Vagina (tissue), 2 donors: ENCODE measurements at places on chromosomes 2 and 18. TPM values are rescaled to one million over a fixed set of nuclear protein-coding genes. Genes with fewer than 3 reads are reported as not detected.

TTN gene
- 2.0 TPM for total RNA-seq

DNA sequence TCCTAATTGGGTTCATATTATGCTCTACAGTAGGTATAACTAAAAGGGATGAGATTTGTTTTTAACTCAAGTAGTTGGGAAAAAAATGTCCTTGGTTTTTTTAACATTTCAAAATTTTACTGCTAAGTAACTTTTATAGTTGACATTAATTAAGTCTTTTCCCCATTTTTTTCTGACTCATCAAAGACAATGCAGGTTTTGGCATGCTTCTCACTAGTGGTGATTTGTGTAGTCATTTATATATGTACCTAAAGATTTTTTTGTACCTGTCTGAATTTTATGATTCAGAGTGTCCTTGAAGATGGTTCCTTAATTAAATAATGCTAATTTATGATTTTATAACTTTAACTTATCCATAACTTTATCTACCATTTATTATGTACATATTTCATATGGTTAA, 882.3 kb upstream of the TMEFF2 start:
- no peaks in the 10 kb centered on the region for H3K4me1 ChIP-seq
- H3K4me3 ChIP-seq: no peak overlapping the region

CLEC4F gene
- total RNA-seq: 0.49 TPM

ABHD1 gene
- not detected for total RNA-seq

DNA sequence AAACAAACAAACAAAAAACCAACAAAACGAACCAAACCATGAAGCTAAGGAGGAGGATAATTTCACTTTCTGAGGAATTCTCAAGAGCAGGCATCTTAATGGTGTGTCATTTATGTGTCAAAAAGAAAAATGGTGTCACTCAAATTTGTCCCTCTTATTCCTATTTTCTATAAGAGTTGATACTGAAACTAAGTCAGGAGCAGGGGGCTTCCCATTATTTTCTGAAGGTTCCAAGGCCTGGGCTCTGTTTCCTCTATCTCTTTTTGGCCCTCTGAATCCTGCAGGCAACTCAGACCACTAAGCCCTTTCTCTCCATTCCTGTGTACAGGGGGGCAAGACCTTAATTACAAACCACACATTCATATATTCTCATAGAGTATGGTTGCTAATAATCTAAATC, 44.0 kb upstream of the CD28 start:
- H3K36me3 ChIP-seq: no peaks in the 10 kb centered on the region
- no peak overlapping the region for H3K27ac ChIP-seq
- H3K27me3 ChIP-seq: no peaks in the 10 kb centered on the region
- no peak for DNase-seq
- H3K4me3 ChIP-seq: no peak overlapping the region

PROKR1 gene
- total RNA-seq: not detected

DNA sequence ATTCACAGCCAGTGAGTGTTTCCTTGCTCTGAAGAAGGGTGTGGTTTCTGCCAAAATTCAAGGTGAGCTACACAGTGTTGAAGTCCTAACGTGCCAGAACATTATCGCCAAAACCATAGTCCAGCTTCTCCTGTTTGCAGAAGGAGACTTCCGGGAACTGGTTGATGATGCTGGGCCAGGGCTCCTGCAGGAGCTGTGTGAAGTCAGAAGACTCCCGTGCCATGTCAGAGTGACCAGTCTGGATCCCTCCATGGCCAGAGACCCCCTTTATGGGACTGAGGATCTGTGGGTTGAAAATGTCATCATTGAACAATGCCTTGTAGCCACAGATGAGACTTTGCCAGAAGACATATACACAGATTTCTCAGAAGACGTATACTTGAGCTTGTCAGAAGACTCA, 96.0 kb upstream of the RAB12 start:
- DNase-seq: no peak
- no peaks in the 10 kb centered on the region for H3K4me1 ChIP-seq
- H3K36me3 ChIP-seq: no peaks in the 10 kb centered on the region
- H3K27ac ChIP-seq: no peak overlapping the region
- no peaks in the 10 kb centered on the region for H3K27me3 ChIP-seq

SLC35G4 gene
- not detected for total RNA-seq

DNA sequence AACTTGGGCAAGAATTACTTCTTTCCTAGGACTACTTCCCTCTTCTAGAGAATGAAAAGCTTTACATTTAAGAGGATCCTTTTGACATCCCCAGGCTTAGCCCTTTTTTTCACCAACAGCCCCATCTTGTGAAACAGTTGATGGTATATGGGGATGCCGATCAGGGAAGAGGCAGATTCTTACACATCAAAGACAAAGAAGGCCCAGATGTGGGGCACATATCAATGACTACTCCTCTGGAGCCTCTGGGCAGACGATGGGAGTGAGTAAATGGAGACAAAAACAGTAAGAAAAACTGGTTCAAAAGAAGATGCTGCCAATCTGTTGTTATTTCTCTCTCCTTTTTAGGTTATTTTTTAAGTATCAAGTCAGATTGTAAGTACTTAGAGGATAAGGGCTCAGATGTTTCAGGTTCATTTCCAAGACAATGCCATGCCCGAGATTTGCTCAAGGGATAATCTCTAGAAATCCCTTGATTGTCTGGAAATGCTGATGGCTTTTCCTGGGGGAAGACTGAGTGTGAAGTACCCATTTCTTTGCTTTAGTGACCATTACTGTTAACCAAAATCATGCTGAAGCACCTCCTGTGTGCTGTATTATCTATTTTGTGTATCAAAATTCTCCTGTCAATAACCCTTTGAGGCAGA, 117.5 kb downstream of the EPHA4 start:
- DNase-seq: no peak
- H3K36me3 ChIP-seq: no peaks in the 10 kb centered on the region
- H3K27me3 ChIP-seq: no peaks in the 10 kb centered on the region
- H3K4me3 ChIP-seq: no peak overlapping the region
- H3K27ac ChIP-seq: no peak overlapping the region
- H3K4me1 ChIP-seq: no peaks in the 10 kb centered on the region

DNA sequence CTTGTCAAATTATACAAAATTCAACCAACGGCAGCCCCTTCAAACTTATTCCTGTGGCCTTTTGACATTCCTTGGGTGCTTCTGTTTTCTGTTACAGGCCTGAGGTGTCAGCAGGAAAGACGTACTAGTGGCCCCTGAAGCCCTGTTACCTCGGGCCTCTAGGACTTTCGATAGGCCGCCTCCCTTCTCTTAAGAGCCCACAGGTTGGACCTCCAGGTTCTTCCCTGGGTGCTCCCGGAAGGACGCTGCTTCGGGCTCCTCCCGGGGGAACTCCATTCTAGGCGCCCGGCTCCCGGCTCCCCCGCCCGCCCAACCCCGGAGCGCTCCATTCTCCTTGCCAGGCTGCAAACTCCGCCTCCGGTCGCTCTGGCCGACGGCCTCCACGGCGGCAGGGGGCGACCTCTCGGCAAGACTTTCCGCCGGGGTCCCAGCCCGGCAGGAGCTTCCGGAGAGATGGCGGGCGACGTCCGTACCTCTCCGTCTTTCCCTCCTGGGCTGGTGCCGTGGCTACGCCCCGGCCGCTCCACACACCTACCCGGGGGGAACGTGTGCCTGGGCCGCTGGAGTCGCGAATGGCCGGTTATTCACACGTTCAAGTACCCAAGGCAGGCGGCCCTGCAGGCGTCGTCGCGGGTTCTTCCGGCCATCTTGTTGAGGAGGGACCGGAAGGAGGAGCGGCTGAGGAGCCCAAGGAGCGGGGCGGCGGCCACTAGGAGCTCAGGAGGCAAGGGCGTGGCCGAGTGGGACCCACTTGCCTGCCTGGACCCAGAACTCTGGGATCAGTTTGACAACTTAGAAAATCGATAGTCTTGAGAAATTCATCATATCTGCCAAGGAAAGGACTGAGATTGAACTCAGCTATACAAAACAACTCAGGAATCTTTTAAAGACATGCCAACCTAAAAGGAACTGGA, 27.5 kb downstream of the BOLA3 start:
- H3K36me3 ChIP-seq: no peaks in the 10 kb centered on the region
- peak overlapping the region; percentile 80 for H3K4me3 ChIP-seq
- H3K27me3 ChIP-seq: no peaks in the 10 kb centered on the region

- H3K27ac ChIP-seq: no peak overlapping the region
- H3K36me3 ChIP-seq: no peaks in the 10 kb centered on the region
- H3K27me3 ChIP-seq: no peaks in the 10 kb centered on the region
- no peak for DNase-seq
Observed at GRCh38 chr2:164061129-164061746, 325.4 kb upstream of the FIGN start.

DNA sequence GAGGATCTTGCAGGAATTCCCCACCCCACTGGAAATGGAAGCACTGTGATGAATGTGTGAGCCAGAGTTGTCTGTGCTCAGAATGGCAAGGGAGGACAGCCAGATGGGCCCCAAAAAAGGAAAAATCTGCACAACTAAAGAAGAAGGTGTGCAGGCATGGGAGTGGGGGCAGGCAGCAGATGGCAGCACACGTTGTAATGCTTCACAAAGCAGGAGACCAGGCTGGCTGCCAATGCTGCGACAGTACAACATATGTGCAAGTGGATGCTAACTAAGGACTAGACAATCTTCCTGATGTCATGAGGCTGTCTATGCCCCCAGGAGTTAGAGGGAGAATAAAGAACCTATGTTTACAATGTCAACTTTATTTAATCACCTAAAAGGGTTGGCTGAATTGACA, 27.2 kb downstream of the ST6GAL2 start:
- H3K27me3 ChIP-seq: no peaks in the 10 kb centered on the region
- no peak overlapping the region for H3K27ac ChIP-seq
- no peaks in the 10 kb centered on the region for H3K36me3 ChIP-seq
- no peak for DNase-seq

- peaks cover 13% of the 10 kb centered on the region for H3K36me3 ChIP-seq
- peak overlapping the region; percentile 91 for H3K4me3 ChIP-seq
- no peak for DNase-seq
- peak overlapping the region; percentile 99 for H3K27ac ChIP-seq
Observed at GRCh38 chr2:20447437-20448245, 767 bp downstream of the RHOB start.

DNA sequence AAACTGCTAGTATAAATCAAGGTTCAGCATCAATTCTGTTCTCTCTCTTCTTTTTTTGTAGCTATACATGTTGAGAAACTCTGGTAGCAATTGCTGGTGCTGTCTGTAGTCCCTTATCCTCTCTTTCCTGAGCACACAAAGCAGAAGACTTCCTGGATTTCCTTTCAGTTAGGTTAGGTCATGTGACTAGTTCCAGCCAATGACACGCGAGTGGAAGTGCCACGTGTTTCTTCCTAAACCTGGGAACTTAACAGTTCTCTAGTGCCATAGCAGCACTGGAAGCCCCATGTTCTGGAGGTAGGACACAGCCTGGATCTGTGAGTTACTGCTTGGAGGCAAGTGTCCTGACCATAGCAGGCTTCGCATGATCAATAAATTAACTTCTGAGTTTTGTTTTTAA, 125.9 kb downstream of the PLA2R1 start:
- DNase-seq: no peak
- H3K27me3 ChIP-seq: no peaks in the 10 kb centered on the region
- H3K4me3 ChIP-seq: no peak overlapping the region
- peaks cover 12% of the 10 kb centered on the region for H3K4me1 ChIP-seq

- no peak overlapping the region for H3K27ac ChIP-seq
- peaks cover 20% of the 10 kb centered on the region for H3K4me1 ChIP-seq
- no peaks in the 10 kb centered on the region for H3K36me3 ChIP-seq
- H3K27me3 ChIP-seq: no peaks in the 10 kb centered on the region
- no peak for DNase-seq
Observed at GRCh38 chr2:68423966-68424650, 43.0 kb downstream of the FBXO48 start.

DAW1 gene
- total RNA-seq: not detected

- H3K27me3 ChIP-seq: no peaks in the 10 kb centered on the region
- H3K27ac ChIP-seq: no peak overlapping the region
- H3K4me3 ChIP-seq: no peak overlapping the region
- H3K36me3 ChIP-seq: no peaks in the 10 kb centered on the region
- H3K4me1 ChIP-seq: peaks cover 10% of the 10 kb centered on the region
Observed at GRCh38 chr18:26524504-26525351, 23.6 kb downstream of the KCTD1 start.

GRCh38 chr2:96809216-96809882, 6.7 kb upstream of the CNNM3 start:
- DNase-seq: no peak
- H3K4me3 ChIP-seq: no peak overlapping the region
- H3K36me3 ChIP-seq: peaks cover 17% of the 10 kb centered on the region
- H3K27me3 ChIP-seq: no peaks in the 10 kb centered on the region

MALL gene
- 56.7 TPM for total RNA-seq
